EL (cell line): ENCODE measurements at places on chromosomes 4 and X.

GRCh38 chrX:43218198-43218597, 437.9 kb upstream of the MAOA start:
- DNase-seq: no peak

- DNase-seq: no peak
Observed at GRCh38 chrX:39609941-39610340, 487.8 kb downstream of the BCOR start.

DNA sequence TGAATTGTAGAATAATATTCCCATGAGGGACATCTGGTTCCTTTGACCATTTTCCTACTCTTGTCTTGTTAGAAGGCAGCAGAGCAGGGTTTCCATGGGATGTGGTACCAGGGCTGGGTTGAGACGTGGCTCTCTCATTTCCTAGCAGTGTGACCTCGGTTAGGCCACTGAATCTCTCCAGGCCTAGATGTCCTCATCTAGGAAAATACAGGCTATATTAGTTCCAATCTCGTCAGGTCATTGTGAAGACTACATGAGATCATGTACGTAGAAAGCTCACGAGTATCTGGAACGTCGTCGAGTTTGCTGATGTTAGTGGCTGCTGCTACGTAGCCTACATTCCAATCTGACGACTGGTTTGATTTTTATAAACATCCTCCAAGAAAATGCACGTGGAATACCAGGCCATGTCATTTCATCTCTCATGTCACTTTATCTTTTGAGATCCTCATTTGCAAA, 278.2 kb upstream of the GATB start:
- peak; percentile 67 for DNase-seq

GRCh38 chrX:29728639-29729038, 486.7 kb upstream of the MAGEB2 start:
- DNase-seq: no peak

- peak; percentile 9 for DNase-seq
Observed at GRCh38 chrX:44432641-44433040, 89.2 kb upstream of the EFHC2 start.

DNA sequence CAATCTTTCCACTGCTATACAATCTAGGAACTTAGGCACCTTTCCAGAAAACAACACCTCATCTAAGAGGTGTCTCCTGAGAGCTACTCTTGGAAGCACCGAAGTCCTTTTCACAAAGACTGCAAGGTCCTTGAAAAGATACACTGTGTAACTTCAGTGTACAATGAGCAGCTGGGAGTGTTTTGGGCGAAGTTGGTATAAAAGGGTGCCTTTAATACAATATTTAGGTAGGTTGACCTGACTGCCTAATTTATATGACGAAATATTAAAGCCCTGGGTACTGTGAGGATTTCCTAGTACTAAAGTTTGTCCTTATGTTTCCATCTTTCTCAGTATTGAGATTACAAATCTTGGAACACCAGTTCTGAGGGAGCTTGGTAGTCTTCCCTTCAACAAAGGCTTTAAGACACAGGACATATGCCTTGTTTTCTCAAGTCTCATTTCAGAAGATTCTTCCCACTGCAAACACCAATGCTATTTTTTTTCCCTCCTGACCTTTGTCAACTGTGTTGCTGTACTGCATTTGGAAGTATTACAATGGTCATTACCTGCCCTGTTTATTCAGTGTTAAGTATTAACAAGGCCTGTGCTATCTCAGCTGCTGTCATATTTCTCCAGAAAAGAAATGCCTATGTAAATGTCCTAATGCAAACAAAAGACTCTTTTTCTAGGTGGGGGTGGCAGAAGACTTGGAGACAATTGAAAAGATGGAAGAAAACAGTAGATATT, 134.2 kb downstream of the MAML3 start:
- no peak for DNase-seq

GRCh38 chr4:106291678-106292077, 24.3 kb downstream of the TBCK start:
- DNase-seq: no peak

- DNase-seq: no peak
Observed at GRCh38 chrX:56793521-56794320, 64.7 kb downstream of the NBDY start.

GRCh38 chr4:59247032-59247431, 1953.1 kb upstream of the ADGRL3 start:
- no peak for DNase-seq

DNA sequence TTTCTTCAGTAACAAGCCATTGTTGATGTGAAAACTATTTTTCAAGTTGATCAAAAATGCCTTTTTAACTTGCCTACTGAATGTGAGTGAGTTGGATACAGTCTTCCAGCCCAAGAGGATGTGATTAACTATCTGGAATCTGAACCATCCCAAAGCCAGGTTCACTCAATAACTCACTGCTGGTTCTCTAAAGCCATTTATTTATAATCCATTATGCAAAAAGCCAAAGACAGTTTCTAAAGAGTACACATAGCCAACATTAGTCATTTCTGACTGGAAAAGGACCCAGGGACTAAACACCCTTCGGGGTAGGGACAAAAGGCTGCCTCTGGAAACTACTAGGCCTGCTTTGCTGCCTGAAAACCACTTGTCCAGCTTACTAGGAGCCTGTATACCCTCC, 109.6 kb downstream of the SHROOM4 start:
- no peak for DNase-seq

GRCh38 chr4:142959173-142959572, 113.1 kb upstream of the INPP4B start:
- peak; percentile 7 for DNase-seq

GRCh38 chrX:9957743-9958142, 9.4 kb upstream of the CLDN34 start:
- DNase-seq: no peak

DNA sequence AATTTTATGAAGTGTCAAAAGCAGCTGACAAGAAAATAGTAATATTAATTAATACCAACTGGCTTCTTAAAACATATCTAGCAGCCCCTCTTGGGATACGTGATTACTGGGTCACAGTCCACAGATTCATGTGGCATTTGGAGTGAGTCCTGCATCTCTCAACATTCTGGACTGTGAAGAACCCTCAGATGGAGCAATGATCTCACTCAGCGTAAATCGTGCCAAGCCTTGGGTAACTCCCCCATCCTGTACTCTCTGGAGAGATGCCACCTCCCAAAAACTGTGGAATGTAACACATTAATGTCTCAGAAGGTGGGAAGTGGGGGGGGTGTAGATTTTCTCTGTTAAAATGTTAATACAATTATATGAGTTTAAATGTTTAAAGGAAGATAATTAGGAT, 118.2 kb upstream of the IQCM start:
- DNase-seq: peak; percentile 13

DNA sequence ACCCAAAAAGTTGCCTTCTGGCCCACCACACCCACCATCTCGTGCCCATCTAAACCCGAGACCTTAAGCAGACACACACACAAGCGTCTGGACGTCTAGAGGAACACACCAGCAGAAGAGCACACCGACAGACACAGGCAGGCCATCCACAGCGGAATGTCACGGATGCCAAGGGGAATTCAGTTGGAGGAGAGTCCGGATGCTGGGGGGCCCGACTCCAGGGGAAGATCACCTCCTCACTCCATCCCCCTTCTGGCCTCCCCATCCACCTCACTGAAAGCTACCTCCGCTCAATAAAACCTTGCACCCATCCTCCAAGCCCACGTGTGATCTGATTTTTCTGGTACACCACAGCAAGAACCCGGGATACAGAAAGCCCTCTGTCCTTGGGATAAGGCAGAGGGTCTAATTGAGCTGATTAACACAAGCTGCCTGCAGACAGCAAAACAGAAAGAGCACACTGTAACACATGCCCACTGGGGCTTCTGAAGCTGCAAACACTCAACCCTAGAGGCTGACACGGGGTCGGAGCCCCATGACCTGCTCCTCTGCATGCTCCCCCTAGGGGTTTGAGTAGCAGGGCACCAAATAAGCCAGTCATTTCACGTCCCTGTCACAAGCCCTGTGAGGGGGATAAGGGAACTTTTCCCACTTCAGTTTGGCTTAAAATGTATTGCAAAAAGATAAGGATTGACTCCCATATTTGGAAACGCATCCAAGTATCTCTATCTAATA, 339.6 kb upstream of the PCDH10 start:
- no peak for DNase-seq

DNA sequence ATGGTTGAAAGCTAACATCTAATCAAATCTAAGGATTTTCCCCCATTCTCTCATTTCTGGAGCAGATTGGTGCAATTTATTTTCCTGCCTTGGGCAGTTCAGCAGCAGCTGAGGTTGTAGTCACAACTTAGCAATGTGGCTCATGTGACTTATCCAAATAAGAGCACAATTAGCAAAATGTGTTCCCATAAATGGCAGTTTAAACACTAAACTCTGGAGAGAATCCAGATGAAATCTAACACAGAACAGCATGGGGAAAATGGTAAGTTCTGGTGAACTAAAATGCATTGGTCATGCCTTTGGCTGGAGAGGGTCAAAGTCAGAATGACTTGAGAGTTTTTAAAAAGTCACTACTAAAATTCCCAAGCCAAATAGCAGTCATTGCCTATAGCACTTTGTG, 422.6 kb upstream of the DIPK2B start:
- DNase-seq: peak; percentile 87

DNA sequence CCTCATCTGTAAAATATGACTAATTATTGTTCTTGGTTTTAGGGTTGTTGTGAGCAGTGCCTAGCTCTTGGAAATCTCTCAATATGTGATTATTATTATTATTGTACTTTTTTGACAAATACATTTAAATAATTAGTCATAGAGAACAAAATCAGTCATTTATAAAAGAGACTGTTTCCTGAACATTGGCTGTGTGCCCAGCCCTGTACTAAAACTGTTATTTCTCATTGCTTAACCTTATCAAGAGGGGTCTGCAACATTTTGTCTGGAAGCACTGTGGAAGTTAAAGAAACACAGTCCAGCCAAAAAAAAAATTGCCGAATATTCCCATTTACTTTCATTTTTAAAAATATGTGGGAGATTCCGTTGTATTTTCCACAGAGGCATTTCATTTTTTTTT, 989.2 kb upstream of the SLIT2 start:
- DNase-seq: no peak

GRCh38 chr4:155789391-155789790, 30.6 kb downstream of the GUCY1B1 start:
- DNase-seq: no peak

- DNase-seq: no peak
Observed at GRCh38 chrX:25742334-25742733, 395.8 kb upstream of the MAGEB18 start.

GRCh38 chr4:8788174-8788573, 83.5 kb downstream of the HMX1 start:
- DNase-seq: no peak

DNA sequence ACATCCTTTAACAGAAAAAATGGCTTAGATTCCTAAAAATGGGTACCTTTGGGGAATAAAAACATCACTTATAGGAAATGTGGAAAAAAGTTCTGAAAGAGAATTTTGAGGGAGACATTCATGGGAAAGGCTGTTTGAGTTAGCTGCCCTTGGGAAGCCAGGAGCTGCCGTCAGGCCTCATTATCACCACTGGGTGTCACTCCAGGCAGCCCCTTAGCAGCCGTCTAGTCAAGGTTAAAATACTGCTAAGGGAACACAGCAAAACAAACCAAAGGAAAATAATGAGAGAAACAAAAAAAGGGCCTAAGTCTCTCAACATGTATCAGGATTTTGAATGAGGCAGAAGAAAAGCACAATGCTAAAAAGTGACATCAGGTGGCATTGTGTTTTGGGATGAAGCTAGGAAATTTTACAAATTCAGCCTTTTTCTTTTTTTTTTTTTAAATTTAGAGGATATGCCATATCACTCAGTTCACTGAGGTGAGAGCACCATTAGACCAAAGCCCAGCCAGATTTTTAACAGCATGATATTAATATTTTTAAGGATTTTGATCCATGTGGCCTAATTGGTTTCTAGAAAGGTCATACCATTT, 235.3 kb downstream of the GPAT3 start:
- DNase-seq: peak; percentile 61

DNA sequence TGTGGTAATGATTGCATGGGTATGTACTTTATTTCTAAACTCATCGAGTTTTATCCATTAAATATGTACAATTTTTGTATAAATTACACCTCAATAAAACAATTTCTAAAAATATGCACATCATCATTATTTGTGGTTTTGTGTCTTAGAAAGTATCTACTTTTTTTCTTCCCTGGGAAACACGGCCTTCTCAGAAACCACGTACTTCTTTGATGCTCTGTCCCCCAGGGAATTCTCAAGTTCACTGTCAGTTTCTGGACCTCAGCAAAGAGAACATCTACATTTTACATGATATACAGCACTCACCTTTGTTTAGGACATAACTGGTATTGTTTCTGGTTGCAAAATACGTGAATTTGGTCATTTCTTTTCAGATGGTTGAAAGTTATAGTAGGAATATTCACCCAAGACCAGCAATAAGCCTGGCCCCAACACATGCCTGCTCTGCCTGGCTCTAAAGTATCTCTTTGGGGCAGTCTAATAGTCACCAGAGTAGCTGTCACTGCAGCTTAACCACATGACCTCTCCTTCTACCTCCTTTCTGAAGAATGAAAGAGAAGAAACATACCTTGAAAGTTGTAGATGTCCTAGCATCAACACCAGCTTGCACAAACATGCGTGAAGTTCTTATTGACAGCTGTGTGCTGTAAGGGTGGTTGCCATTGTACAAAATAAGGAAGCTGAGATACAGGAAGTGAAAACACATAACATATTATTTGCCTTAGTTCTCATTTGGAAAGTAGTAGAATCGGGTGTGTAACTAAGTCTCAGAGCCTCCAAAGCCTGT, 48.4 kb upstream of the SPANXN4 start:
- DNase-seq: no peak

DNA sequence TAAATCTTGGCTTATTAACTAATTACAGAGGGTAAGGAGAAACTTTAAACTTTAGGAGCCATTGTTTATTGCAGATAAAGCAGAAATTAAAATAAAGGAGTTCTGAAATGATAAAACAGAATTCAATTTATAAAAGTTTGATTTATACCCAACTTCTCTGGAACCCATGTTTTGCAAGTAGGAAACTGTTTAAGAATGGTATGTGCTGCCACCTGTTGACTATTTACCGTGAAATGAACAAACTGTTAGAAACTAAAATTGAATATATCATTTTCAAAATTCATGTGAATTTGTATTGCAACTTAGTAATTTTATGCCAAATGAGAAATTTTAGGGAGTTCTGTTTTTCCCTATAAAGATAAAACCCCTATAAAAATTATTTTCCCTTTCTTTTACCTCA, 11.0 kb upstream of the TBC1D8B start:
- DNase-seq: no peak

DNA sequence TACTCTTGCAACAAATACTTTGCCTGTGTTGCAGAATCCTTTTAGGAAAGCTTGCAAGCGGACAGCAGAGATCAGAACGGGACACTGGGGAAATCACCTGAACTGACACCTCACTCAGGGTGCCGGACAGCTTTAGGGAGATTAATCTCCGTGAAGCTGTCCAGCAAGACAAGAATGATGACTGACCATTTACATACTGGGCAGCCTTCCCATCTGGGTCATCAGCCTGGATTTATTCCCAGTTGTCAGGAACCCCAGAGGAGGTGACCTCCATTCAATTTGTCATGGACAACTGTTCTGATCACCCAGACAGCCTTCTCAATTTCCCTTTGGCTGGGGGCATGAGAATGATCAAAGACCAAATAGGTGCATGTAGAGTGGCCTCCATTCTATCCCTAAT, 93.0 kb upstream of the EGFL6 start:
- DNase-seq: no peak

- no peak for DNase-seq
Observed at GRCh38 chrX:261919-262352, 19.2 kb upstream of the PLCXD1 start.

- peak; percentile 53 for DNase-seq
Observed at GRCh38 chrX:71919431-71919830, 8.8 kb downstream of the NHSL2 start.
